ENCODE measurements at places on chromosomes 12 and 14.
A peak's percentile ranks its signal among the peaks of the same experiment; 100 is the strongest.

DNA sequence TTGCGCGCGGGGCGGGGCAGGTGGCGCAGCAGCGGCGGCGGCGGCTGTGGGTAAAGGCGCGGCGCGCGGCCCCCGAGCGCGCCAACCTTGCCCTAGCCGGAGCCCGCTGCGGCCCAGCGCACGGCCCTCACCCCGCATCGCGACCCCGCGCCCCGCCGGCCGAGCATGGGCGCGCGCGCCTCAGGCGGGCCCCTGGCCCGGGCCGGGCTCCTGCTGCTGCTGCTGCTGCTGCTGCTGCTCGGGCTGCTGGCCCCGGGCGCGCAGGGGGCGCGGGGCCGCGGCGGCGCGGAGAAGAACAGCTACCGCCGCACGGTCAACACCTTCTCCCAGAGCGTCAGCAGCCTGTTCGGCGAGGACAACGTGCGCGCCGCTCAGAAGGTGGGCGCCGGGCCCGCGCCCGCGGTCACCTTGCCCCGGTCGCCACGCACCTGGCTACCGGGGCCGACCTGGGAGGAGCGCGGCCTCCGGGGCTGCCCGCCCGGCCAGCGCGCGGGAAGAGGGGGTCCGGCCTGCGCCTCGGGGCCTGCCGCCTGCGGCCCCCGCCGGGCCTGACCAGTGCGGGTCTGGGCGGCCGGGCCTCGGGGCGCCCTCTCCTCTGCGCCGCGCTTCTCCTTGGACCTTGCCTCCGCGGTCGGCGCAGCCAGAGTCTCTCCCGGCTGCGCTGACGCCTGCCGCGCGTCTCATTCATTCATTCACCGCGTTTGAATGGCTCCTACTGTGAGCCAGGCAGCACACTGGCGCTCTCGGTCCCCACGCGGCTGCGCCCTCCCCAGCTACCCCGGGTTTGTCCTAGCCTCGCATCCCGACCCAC lies at the start of gene BRI3BP:
Gene BRI3BP (plus strand): TSS at position 20 of the 811 bp plus-strand sequence. CDS start 146 bp downstream, at position 166.
- DNase-seq: peak; percentile 34

DNA sequence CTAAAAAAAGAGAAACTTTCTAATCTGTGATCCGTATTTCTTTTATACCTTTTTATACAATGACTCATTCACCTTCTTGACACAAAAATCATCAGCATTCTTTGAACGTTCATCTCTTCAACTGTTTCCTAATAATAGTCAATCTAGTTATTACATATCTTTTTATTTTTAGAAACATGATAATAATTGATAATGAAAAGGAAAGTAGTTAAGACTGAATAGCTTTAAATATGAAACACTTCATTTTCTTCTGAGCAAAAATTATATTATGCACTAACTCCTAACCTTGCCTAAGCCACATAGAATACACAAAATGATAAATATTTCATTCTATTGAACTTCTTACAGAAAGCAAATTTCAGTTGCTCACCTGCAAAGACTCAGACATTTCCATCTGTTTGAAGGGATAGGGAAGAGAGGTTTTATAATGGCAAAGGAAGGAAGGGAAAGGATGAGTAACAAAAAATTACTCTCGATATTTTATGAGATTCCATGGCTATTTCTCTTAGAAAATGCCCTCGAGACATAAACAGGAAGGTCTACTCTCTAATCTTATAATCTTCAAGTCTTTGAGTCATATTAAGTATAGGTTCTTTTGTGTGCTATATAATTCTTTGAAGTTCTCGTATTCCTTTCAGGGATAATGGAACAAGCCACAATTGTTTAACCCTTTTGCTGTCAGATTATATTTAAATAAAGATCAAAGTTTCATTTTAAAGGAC lies 7.5 kb upstream of the KLHL42 start:
- no peak for DNase-seq

DNA sequence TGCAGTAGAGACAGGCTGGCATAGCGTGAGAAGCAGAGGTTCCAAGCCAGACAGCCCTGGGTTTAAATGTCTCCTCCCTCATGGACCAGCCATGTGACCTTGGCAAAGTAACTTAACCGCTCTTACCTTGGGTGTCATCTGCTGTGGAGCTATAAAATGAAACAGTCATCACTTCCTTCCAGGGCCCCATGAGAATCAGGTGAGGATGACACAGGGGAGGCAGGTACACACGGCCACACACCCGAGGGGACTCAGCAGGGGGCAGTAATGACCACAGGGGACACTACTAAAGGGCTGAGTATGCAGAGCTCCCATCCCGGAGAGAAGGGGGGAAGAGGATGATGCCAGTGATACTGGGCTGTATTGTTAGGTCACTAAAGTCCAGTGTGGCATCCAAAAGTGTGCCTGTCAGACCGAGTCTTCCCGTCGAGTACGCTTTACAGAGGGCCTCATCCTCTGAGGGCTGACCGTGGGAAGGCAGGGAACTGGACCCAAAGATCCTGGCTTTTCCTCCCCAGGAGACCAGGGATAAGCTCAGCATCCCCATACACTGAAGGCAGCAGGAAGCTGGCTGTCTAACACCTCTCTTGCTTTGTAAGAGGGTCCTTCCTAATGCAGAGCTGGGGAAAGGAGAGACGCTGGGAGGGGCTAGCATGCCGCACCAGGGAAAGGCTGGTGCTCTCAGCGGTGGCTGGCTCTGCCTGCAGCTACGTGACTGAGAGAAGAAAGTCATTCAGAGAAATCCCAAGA lies 94.2 kb downstream of the SINHCAF start:
- no peak for DNase-seq

GRCh38 chr14:97723819-97724218 lies 926.6 kb downstream of the VRK1 start:
- no peak for DNase-seq

GRCh38 chr12:58586762-58587161 lies 333.5 kb downstream of the LRIG3 start:
- DNase-seq: no peak

GRCh38 chr12:93621986-93622385 lies 49.5 kb downstream of the SOCS2 start:
- DNase-seq: no peak

- no peak for DNase-seq
Observed at GRCh38 chr14:94850309-94851211, 80.6 kb upstream of the GSC start.

- peak; percentile 48 for DNase-seq
Observed at GRCh38 chr12:128940974-128941373, 87.7 kb downstream of the GLT1D1 start.

- DNase-seq: no peak
Observed at GRCh38 chr12:92334552-92334951, 188.9 kb upstream of the BTG1 start.

GRCh38 chr12:93667672-93668071 lies 9.5 kb upstream of the CRADD start:
- DNase-seq: no peak

DNA sequence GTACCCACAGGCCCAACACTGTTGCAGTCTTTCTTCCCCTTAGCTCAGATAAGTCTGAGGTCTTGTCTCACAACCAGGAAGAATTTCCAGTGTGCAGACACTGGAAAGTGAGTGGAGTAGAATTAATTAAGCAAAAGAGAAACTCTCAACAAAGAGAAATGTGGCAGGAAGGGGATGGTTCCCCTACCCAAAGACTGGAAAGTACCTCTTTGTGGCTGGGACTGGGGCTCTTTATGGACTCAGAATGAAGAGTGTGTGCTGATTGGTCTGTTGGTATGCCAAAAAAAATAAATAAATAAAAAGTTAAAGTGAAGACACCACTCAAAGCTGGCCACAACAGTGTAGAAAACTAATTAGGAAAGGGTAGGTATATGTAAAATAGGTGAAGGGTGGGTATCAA lies 26.4 kb downstream of the GLIPR1L1 start:
- no peak for DNase-seq

DNA sequence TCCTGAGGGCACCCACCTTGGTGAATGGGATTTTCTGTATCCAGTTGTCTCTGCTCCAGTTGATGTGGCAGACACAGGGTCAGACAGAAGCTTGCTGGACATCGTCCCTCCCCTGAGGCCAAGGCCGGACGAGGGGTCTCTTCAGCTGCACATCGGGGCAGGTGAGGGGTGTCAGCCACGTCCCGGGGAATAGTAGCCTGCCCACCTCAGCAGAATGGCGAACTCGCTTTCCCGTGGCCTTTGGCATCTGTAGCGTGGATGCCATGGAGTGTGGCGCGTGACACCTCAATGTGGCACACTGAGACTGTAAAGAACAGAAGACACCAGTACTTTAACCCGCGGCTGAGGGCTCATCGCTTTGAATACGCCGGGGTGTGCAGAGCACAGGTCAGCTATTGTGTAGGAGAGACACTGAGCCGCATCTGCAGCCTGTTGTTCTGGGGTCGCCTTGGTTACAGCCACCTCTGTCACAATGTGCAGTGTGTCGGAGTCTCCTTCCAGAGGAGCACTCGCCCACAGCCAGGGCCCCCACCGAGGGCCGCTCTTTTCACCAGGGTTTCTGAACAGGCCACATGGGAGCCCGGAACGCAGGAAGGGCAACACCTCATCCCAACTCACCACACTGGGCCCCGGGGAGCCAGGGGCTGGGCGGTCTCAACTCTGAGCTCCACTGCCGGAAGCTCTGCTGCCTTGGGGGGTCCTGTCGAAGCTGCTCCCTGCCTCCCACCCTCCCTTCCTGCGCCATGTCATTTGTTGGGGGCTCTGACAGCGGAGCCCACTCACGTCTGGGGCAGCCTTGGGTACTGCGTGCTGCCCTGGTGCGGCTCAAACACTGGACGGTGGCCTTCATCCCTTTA lies 77.0 kb downstream of the ADGRD1 start:
- DNase-seq: no peak

GRCh38 chr12:127599436-127599835 lies 667.5 kb upstream of the TMEM132C start:
- DNase-seq: no peak

Data from inflammatory macrophage treated with lipopolysaccharide for 4 hours (primary cell).